ENCODE measurements at places on chromosomes 4 and X. TPM values are rescaled to one million over a fixed set of nuclear protein-coding genes. Genes with fewer than 3 reads are reported as not detected.

The SOWAHB gene
- polyA plus RNA-seq: 6.4 TPM

DNA sequence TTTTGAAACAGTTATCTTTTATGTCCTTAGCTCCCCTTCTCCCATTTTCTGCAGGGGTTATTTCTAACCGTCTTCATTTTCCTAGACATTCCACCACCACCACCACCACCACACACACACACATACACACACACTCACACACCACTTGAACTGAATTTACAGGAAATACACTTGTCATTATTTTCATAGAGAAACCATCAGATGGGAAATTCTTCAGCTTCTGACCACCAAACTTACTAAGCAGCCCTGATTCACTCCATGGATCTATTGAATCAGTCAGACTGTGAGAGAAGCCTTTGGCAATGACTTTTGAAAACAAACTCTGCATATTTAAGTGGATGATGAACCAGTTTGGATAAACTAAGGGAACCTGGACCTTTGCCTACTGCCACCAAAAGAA is 210.1 kb upstream of the NHS start:
- DNase-seq: no peak

DNA sequence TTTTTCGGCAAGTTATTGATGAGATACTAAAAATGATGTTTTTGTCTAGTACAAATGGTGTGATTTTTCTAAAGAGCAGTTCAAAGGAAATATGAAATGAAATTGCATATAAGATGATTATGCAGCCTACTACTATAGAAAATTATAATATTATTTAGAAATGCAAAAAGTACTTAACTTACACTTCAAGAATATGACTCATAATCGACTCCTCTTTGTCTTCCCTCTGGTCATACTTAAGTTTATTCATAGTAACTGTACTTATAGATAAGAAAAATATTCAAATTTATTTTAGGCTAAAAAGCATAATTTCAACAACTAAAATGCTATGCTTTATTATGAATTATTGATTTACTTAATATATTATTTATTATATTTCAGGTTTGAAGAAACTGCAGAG is 33.2 kb downstream of the CEP44 start:
- DNase-seq: no peak

The CSN1S1 gene
- polyA plus RNA-seq: not detected

- DNase-seq: no peak
These were observed 76.7 kb downstream of the SH3BGRL start for GRCh38 chrX:81278616-81279015.

The RPA4 gene
- not detected for polyA plus RNA-seq

DNA sequence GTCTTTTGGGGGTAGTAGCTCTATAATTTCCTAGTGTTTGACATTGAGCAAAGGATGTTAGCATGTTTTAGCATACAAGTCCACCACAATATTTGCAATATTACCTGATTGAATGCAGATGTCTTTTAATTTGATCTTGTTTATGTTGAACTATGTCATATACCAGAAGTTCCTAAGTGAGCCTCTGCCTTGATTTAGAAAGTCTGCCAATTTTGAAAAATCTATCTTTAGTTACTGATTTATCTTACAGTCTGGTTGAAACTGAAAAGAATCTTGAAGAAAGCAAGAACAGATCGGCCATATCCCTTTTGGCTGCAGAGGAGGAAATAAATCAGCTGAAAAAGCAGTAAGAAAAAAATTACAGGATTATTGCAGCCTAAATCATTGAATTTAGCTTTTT is 18.5 kb downstream of the SPATA18 start:
- DNase-seq: no peak
